Activated naive CD4-positive, alpha-beta T cell treated with anti-CD3 and anti-CD28 coated beads, Interleukin-2, amount 50 U/mL, for 72 hours (primary cell): ENCODE measurements at places on chromosomes 7 and 10.

DNA sequence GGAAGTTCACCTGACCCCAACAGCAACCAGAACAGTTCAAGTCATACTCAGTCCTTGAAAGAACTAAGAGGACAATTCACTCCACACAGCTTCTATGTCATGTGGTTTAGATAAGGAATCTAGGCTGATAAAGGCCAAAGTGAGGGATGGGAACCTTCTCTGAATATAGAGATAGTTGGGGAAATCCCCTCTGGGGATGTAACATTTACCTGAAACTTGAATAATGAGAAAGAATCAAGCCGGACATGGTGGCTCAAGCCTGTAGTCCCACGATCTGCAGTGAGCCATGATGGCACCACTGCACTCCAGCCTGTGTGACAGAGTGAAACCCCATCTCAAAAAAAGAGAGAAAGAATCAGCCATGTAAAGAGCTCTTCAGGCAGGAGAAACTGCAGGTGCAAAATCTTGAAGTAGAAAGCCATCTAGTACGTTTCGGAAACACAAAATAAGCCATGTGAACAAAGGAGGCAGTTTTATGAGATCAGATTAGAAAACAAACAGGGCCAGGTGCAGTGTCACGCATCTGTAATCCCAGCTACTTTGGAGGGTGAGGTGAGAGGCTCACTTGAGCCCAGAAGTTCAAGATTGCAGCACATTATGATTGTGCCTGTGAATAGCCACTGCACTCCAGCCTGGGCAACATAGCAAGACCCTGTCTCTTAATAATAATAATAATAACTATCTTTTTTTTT, 4.5 kb upstream of the DNMBP start:
- no peak for DNase-seq

DNA sequence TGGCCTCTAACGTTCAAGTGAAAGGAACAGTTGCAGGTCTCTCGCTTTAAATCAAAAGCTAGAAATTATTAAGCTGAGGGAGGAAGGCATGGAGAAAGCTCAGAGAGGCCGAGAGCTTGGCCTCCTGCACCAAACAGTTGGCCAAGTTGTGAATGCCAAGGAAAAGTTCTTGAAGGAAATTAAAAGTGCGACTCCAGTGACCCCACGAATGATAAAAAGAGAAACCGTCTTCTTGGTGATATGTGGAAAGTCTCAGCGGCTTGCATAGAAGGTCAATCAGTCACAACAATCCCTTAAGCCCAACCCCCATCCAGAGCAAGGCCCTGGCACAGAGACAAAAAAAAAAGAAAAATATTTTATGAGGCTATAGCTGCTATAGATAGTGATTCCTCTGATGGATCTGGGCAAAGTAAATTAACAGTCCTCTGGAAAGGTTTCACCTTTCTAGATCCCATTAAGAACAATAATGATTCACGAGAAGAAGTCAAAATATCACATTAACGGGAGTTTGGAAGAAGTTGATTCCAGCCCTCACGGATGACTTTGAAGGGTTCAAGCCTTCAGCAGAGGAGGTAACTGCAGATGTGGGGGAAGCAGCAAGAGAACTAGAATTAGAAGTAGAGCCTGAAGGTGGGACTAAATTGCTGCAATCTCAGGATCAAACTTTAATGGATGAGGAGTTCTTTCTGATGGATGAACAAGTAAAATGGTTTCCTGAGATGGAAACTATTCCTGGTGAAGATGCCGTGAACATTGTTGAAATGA, 42.5 kb upstream of the INPP5A start:
- no peak for DNase-seq

DNA sequence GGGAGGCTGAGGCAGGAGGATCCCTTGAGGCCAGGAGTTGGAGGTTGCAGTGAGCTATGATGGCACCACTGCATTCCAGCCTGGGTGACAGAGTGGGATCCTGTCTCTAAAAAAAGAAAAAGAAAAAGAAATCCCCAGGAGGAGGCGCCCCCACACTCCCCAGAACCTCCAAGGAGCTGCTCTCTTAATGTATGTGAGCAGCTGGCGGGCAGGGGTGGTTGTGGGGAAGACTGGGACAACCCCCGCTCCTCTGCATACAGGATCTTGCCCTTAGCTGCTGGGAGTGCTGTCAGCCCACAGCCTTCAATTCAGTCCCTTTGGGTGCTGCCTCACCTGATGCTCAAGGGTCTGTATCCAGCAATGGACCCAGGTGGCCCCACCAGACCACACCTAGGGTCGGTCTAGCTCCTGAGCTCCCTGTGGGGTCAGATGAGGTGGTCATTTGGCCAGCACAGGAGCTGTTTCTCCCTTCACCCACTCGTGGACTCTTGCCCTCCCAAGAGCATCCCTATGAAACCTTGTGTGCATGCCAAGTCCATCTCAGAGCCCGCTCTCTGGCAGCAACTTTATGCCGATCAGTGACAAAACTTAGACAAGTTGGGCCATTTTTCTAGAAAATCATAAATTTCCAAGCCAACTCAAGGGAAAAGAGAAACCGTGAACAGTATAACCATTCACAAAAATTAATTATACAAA, 97.5 kb downstream of the CREM start:
- no peak for DNase-seq

GRCh38 chr10:11205030-11205772, 187.5 kb downstream of the CELF2 start:
- no peak for DNase-seq

DNA sequence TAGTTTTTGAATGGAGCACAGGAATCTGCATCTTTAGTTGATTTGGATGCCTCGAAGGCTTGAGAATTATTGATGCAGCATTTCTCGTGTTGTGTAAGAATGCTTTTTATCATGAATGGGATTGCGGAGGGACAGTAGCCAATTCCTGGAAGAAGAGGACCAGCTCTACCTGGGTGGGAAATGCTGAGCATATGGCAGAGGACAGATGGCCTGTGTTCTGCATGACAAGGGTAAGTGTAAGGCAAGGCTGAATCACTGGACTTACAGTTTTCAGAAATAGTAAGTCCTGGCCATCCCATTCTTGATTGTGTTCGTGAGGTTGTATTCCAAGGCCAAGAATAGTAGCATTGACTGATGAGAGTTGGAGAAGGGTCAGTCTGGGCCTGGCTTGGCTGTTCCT, 15.9 kb downstream of the RP9 start:
- DNase-seq: no peak

GRCh38 chr7:34575006-34575405, 83.0 kb upstream of the NPSR1 start:
- DNase-seq: no peak

DNA sequence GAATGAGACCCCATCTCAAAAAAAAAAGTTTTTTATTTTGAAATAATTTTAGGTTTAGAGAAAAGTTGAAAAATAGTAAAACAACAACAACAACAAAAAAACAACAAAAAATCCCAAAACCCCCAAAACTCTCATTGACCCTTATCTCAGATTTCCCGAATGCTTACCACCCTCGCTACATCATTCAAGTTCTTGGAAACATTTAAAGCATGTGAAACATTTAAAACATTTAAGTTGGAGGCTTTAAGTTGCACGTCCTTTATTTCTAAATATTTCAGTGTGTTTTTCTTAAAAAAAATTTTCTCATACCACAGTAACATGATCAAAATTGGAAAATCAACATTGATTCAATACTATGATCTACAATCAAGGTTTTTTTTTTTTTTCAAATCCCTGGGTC, 382 bp upstream of the ARMS2 start:
- DNase-seq: no peak

- DNase-seq: no peak
Observed at GRCh38 chr10:11871466-11871865, 48.3 kb downstream of the PROSER2 start.

DNA sequence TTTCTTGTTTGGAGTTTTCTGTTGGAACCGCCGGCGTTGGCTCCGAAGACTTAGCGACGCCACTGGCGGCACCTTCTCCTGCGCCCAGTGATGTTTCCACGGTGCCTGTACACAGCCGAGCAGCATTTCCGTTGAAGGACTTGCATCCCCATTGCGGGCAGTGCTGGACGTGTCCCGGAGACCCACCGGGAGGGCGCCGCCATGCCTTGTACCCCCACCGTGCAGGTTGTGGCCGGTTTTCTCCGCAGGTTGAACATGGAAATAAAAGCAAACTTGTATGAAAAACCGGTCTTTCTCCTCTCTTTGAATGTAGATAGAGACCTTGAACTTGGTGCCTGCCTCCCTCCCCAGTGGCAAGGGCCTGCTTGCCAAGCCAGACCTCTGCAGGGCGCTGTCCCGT, 22.9 kb upstream of the CHST12 start:
- DNase-seq: no peak

DNA sequence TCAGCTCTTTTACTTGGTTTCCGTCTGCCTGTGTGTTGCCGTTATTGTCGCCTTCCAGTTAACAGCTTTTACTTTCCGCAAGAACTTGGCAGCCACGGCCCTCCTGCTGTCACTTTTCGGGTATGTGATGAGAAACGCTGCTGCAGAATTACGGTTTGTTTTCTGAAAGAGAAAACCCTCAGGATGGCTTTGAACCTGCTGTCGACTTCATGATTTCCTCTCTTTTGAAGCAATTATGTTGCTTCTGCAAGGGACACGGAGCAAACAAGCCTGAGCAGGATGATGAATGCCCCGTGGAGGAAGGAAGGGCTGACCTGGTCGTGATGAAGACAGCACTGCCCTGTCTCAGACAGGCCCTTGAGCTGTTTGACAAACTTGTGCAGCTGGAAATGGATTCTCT, 339.8 kb downstream of the ABCA13 start:
- DNase-seq: no peak

- no peak for DNase-seq
Observed at GRCh38 chr10:133529576-133529946, 2.4 kb downstream of the CYP2E1 start.

DNA sequence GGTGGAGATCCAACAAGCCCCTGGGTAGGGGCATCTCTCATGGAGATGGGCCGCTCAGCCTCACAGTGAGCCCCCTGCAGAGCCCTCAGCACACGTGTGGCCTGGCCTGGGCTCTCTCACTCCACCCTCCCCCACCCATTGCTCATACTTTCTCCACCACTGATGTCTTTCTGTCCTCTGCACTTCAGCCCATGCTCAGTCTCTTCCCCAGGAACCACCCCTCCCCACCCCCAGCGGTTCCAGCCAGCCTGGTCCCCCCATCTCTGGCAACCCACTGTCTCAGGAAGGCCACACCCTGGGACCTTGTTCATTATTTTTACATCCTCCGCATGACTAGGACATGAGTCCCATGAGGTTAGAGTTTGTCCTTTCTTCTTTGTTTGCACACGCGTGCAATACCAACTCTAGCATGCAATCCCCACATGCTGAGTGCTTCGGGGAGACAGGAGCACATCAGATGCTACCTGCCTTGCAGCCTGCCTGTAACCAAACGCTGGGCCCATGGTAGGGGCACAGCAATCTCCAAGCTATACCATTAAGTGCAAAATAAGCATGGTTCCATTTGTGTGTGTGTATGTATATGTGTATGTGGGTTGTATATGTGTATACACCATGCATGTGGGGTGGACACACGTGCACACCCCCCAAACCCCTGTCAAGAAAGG, 408.4 kb upstream of the FOXK1 start:
- DNase-seq: no peak

GRCh38 chr7:92681633-92682032, 91.4 kb upstream of the FAM133B start:
- no peak for DNase-seq

DNA sequence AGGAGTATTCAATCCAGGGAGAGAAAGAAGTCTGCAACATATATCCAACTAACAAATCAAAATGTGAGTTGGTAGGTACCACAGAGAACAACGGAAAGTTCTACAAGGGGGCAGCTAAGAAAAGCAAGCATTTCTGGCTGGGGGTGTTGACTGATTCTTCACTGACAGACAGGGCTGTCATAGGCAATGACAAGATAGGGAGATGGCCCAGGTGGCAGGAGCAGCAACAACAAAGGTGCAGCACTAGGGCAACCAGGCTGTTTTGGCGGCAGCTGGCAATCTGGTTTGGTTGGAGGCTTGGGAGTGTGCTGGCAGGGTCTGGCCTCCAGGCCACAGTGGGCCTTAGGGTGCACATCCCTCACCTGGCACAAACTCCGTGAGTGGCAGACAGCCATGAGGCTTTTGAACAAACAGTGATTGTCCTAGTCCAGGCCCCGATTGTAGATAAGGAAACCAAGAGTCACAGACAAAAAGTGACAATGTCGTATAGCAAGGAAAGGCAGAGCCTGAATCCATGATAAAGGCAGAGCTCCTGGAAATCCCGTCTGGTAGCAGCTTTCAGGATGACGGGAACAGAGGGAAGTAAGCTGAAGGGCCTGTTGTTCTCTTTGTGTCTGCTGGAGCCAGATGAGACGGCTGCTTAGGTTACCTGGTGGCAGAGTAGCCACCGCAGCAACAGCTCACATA, 28.4 kb downstream of the DPCD start:
- no peak for DNase-seq

DNA sequence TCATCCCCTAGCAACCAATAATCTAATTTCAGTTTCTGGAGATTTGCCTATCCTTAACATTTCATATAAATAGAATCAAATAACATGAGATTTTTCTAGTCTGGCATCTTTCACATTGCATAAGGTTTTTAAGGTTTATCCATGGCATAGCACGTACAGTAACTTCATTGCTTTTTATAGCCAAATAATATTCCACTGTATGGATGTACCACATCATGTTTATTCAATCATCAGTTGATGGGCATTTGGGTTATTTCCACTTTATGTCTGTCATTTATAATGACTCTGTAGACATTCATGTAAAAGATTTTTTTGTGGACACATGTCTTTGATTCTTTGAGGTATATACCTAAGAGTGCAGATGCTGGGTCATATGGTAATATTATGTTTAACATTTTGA, 1052.6 kb downstream of the DNAJB9 start:
- no peak for DNase-seq

- DNase-seq: no peak
Observed at GRCh38 chr10:14309593-14309992, 21.1 kb downstream of the FRMD4A start.

DNA sequence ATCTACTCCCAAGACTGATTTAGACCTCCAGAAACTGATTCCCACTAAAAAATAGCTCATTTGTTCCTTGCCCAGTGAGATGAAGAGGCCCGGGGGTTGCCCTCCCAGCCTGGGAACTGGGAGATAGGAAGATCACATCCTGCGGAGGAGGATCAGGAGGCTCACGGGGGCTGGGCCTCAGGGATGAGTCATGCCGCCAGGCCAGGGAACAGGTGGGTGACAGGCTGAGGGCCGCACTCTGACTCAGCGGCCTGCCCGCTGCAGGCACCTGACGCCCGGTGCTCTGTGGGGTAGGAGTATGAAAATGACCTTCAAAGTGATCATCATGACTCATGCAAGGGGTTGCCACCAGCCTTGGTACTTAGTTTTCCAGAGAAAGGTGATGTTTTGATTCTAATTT, 104.5 kb upstream of the ZPBP start:
- DNase-seq: peak; percentile 66

GRCh38 chr7:88072715-88073055, 138.6 kb downstream of the ADAM22 start:
- no peak for DNase-seq

- no peak for DNase-seq
Observed at GRCh38 chr7:140738280-140738679, 41.8 kb downstream of the NDUFB2 start.

- no peak for DNase-seq
Observed at GRCh38 chr10:102024799-102025198, 31.2 kb downstream of the ARMH3 start.
